ENCODE measurements at places on chromosomes 7 and 10.
A peak's percentile ranks its signal among the peaks of the same experiment; 100 is the strongest.

- DNase-seq = no peak
Measured at GRCh38 chr7:79855172-79855571, 279.5 kb upstream of the GNAI1 start.

DNA sequence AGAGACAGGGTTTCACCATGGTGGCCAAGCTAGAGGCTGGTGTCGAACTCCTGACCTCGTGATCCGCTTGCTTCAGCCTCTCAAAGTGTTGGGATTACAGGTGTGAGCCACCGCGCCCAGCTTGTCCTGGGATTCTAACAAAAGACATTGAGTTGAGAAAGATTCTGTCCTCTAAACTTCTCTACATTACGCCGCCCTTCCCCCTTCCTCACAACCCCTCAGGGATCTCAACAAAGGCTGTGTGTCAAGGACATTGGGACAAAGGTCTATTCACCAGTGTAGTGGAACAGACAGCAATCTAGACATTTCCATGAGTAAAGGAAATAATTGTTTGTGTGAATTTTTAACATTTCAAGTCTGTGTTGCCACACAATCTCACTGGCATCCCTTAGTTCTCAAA, 68.8 kb upstream of the KIF5B start:
- no peak for DNase-seq

DNA sequence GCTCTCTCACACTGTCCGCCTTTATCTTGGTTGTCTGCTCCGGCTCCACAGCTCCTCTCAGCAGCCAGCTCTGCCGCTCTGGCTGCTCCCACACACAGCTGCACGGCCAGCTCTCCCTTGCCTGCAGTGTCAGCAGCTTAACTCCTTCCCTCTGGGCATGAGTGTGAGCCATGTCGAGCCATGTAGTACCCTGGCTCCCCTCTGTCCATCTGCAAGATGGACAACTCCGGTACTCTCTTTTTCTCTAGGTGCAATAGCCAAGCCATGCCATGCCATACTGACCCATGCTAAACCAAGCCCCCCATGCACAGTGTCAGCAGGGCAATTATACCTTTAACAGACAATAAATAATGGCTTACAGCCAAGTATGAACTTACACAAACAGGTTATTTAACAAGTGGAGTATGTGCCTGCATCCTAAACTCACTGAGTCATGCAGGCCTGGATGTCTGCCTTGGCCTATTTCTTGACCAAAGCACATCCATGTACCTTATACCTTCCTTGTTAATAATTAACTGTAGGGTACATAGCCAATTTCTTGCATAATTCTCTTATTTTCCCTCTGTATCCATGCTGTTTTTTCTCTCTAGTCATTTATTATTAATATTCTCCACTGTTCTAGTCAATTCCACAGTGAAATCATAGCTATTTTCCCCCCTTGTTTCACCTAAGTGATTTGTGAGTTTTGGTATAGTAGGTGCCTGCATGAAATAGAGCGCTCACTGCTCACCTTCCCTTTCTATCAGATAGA, 170.9 kb downstream of the CDK14 start:
- peak; percentile 94 for DNase-seq

DNA sequence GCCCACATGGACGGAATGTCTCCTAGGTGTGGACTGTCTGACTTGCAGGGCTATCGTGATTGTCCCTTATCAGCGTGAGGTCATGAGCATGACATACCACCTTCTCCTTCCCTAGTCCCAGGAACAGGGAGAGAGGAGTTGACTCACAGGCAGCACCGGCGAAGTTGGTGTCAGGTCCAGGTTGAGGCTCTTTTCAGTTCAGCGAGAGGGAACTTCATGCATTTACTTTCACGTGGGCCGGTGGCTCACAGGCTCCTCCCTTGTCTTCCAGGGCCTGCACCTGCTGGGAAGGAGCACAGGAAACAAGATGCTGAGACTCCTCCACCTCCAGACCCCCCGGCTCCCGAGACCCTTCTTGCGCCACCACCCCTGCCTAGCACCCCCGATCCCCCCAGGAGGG, 46.1 kb downstream of the PROSER2 start:
- no peak for DNase-seq

GRCh38 chr7:85748861-85749260, 562.0 kb upstream of the SEMA3D start:
- DNase-seq = no peak

DNA sequence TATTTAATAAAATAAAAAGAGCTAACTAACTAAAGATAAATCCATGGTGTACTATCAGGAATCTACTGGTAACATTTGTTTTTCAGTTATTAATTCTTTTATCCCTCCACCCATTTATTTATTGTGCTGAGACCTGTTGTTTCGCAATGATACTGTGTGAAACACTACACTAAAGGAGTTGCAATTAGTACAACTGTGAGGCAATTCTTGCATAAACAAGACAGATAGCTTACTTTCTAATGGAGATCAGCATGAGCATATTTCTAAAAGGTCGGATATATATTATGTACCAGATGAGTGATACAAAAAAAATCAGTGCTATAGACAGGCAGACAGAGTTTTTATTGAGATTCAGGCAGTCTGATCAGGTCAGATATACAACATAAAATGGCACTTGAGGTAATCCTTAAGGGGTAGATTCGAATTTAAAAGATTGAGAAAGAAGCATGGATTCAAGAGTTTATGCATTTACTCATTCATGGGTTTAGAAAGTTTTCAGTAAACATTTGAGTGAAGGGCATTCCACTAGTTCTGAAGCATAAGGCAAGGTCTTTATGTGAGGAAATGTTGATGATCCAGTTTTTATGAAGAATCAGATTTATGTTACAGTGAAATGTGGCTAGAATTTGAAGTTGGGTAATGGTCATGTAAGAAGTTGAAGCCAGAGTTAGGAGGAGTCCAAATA, 147.6 kb downstream of the POLR1F start:
- no peak for DNase-seq

Measured in LNCaP clone FGC (cell line).